Hepatocyte (in vitro differentiated cells): ENCODE measurements at places on chromosomes 1 and 21. TPM values are rescaled to one million over a fixed set of nuclear protein-coding genes. Genes with fewer than 3 reads are reported as not detected.

The ANGPTL3 gene
- total RNA-seq = 81.8 and 88.6 TPM in 2 replicates

DNA sequence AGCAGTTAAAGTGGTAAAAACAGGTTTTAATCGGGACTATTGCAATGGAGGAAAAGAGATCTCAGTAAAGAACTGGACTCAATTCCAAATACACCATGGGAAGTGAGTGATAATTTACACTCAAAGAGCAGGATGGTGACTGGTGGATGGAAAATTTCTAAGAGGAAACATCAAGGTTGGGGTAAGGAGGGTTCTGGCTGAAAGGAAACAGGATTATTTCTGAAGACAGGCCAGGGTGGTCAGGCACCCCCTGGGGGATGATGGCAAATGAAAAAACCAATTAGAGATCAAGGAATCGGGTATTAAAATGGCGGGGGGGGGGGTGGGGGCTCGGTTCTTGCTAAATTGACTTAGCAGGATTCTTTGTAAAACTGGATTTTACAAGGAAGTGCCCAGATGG is 12.3 kb upstream of the HSD11B1 start:
- no peak for DNase-seq

GRCh38 chr1:34452451-34452850 is 275.7 kb downstream of the C1orf94 start:
- DNase-seq = no peak

GRCh38 chr1:24782689-24783088 is 37.4 kb downstream of the CLIC4 start:
- no peak for DNase-seq

DNA sequence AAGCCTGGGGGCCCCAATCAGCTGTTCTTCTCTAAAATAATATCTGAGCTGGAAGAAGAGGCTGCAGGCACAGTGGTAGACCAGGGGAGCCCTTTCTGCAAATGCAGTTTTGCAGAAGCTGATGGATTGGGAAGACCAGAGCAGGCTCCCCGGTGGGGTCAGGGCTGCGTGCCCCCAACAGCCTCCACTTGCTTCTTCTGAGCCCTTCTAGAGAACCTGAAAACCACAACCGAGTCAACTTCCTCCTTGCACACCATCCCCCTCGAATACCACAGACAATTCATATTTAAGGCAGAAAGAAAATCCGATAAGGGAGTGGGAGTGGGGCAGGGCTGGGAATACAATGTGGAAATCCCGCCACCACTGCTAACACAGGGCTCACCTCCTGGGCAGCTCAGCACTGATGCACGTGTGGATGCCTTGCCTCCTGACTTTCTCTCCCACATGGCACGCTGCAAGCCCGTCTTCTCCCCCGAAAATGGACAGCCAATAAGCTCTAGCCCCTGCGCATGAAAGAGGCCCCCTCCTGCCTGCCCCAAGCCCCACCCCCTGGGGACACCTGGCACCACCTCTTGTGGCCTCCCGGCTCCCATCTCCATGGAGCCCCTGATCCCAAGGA is 25.4 kb upstream of the ALDH4A1 start:
- DNase-seq = no peak

GRCh38 chr1:12356004-12356890 is 126.4 kb downstream of the VPS13D start:
- DNase-seq = peak; percentile 32

DNA sequence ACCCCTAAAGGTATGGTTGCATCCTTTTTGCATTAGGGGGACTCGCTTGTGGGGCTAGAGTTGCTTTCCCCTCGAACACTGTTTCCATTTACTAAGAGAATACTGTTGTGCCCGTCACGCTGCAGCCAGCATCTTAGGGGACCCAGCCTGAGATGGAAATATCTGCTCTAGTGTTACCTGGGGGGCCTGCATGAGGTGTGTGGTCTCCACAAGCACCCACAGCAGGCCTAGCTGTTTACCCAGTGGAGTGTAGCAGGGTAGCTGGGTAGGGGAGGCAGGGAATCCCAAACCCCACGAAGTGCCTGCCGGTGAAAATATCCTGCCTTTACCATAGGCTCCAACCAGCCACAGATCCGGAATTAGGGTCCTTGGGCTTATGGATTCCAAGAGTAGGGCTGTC is 303.6 kb downstream of the PTPRU start:
- no peak for DNase-seq
